Suprapubic skin (tissue), 4 donors: ENCODE measurements at places on chromosomes 7 and 10. TPM values are rescaled to one million over a fixed set of nuclear protein-coding genes. Genes with fewer than 3 reads are reported as not detected.

Gene CPXM2
- total RNA-seq = 2.9 TPM

Gene TCAF2
- total RNA-seq = 9.0 TPM

Gene ASAH2
- 4.8 TPM for total RNA-seq

Gene IFIT1B
- total RNA-seq = not detected

Gene GCK
- total RNA-seq = not detected

Gene PTPN20
- 5.2 TPM for total RNA-seq

Gene LRIT1
- total RNA-seq = not detected

Gene NEUROG3
- not detected for total RNA-seq
